ENCODE measurements at places on chromosomes 12 and 14.

- DNase-seq = no peak
Observed at GRCh38 chr12:130633771-130634170, 82.3 kb downstream of the RIMBP2 start.

DNA sequence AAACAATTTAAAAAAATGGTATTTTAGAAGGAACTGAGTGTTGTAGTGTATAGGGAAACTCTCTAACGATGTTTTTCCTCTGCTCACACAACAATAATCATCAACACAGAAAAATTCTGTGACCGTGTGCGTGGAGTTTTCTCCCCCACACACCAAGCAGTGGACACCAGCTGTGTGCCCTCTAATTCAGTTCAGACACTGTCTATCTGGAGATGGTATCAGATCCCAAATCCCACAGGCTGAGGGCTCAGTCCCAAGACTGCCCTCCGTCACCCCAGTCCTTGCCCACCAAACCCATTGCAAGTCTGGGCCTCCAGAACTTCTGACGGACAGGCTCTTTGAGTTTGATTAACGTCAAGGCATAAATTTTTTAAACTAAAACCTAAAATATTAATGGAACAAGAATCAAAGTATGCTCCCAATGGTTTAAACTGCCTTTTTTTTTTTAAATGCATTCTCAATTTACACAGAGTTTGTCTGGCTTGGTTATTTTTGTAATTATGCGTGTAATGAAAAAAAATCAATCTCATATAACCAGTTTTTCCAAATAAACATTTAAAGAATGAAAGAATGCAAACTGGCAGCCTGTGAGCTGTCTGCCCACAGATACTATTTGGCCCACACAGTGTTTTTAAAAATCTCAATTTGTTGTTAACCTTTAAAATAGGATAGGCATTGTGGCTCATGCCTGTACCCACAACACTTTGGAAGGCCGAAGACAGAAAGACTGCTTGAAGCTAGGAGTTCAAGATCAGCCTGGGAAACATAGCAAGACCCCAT, 19.2 kb downstream of the BLTP3B start:
- no peak for DNase-seq

GRCh38 chr12:28050606-28051005, 78.1 kb upstream of the PTHLH start:
- no peak for DNase-seq

- DNase-seq = no peak
Observed at GRCh38 chr14:79091381-79091963, 921.3 kb downstream of the NRXN3 start.

GRCh38 chr12:6273541-6274230, 36.8 kb upstream of the PLEKHG6 start:
- DNase-seq = no peak
